ENCODE measurements at places on chromosomes 7 and 10.

GRCh38 chr10:84204122-84204521 lies 9.8 kb downstream of the CDHR1 start:
- DNase-seq = no peak

DNA sequence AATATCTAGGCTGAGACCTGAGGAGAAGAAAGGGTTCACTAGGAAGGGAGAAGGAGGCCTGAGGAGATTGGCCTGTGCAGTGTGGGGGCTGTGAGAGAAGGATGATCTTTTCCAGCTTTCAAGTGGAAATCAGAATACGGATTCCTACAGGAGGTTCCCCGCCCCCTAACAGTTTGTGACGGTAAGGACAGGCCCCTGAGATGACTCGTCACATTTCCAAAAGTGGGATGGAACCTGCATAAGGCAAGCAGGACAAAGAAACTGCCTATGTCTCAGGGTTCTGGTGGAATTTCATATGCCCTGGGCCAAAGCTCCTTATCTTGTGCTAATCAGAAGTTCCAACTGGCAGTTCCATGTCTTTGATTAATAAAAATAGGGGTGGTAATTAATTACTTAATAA lies 275.6 kb downstream of the SNX10 start:
- DNase-seq = no peak

GRCh38 chr7:144784943-144785342 lies 50.9 kb downstream of the TPK1 start:
- DNase-seq = no peak

DNA sequence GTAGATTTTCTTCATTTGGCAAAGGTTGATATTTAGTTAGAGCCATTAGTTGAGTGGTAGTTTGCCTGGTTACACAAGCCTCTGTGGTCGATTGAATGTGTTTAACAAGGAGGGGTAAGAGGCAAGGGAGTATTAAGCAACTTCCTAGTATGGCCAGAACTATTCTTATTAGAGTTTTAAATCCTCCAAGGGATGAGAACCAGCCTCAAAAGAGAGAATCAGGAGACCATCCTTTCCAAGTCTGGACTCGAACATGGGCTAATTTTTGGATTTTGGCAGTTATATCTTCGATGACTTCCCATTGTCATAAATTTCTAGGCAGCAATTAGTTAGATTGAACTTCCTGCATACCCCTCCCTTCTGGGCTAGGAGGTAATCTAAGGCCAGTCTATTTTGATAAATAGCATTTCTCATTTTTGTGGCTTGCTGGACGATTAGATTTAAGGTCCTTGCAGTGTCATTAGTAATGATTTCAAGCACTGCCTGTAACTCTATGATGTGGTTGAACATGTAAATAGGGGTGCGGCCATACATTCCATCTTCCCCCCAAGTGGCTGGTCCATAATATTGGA lies 219.5 kb upstream of the KCND2 start:
- no peak for DNase-seq

DNA sequence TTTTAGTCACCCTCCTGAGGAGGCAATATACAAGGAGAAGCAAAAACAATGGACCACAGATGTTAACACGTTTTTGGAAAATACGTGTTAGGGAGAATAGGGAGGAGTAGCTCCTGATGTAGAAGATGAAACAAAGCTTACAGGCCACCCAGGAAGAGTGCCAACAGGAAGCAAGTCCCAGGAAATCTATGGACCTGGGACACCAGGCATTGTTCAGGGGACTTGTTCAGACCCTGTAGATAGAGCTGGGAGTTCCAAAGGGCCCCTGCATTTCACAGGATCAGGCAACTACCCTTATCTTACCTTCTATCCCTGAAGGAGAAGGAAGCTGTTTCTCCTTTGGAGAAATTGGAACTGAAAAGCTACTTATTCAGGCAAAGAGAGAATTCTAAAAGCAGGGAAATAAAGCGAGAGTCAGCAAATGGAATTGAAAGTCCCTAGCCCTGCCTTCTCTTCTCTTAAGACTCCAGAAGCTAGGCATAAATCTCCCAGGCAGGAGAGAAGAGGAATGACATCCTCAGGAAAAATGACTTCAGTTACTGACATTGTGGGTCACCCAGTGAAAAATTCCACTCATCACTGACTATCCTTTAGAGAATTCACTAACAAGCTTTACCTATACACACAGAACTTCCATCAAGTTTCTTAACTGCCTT lies 77.7 kb upstream of the FAM3C start:
- DNase-seq = no peak

- no peak for DNase-seq
Measured at GRCh38 chr10:58773944-58774343, 261.3 kb downstream of the BICC1 start.

- no peak for DNase-seq
Measured at GRCh38 chr10:50033481-50033880, 34.3 kb upstream of the WASHC2A start.

- DNase-seq = no peak
Measured at GRCh38 chr10:32941357-32941756, 16.7 kb downstream of the ITGB1 start.
